Hematopoietic multipotent progenitor cell treated with erythropoietin and hydrocortisone succinate and interleukin-3 and kit ligand, for 6 days (in vitro differentiated cells): ENCODE measurements at places on chromosomes 13 and 19.

GRCh38 chr13:40984668-40985366 lies 34.3 kb downstream of the ELF1 start:
- peak; percentile 61 for DNase-seq

DNA sequence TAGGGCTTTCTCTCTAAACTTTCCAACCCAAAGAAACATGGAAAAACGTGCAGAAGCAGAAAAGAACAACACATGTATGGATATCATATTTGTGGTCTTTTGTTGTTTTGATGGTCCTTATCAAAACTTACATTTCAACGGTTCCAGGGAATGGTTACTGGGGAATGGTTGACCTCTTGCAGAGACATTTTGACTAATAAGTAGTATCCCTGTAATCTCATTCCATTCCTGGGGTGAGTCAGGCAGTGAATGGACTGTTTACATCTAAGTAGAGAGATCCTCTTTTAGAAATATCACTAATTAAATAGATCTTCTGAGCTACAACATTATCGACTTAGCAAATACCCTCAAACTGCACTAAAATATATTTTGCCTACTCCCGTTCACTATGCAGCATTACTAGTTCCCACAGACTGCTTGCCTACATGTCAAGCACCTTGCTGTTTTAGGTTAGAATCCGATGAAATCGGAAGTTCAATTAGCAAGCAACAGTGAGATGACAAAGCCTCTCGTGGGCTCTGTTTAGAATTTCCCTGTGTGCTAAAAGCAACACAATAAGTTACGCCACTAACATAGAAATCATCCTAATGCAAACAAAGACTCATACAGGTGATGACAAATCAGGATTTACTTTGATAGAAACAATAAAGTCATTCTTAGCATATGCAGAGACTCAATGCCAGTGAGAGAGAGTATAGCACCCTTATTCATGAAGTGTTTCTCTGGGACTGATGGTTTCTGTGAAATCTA lies 797.7 kb upstream of the ARGLU1 start:
- no peak for DNase-seq

- peak; percentile 0 for DNase-seq
These were observed 3.5 kb downstream of the SSBP4 start for GRCh38 chr19:18422530-18423191.

GRCh38 chr13:43816401-43816889 lies 29.7 kb upstream of the ENOX1 start:
- DNase-seq, result no peak

GRCh38 chr19:12639901-12640613 lies 26.5 kb downstream of the MAN2B1 start:
- peak; percentile 94 for DNase-seq

GRCh38 chr19:27654266-27654990 lies 1558.5 kb downstream of the UQCRFS1 start:
- DNase-seq, result no peak

DNA sequence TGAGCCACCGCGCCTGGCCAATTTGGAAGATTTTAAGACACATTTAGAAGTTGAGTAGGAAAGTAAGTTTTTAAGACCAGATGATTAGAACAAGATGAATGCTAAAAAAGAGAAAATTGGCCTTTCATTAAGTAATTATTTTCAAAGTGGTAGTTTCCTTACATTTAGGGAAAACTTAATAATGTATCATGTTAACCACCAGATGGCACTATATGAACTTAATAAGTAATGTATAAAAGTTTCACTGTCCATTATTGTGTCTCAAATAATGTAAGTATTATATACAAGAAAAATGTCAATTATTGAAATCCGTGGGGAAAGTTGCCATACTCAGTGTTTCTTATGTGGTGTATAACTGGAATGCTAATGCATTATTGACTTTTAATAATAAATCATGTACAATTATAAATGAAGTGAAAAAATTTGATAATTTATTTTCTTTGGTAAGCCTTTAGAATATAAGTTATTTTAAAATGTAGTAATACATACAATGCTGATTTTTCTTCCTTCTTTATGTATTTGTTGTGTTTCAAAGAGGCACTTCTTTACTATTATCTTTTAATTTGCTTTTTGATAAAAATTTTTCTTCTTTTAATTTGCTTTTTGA lies 29.2 kb downstream of the COG6 start:
- DNase-seq, result peak; percentile 92

DNA sequence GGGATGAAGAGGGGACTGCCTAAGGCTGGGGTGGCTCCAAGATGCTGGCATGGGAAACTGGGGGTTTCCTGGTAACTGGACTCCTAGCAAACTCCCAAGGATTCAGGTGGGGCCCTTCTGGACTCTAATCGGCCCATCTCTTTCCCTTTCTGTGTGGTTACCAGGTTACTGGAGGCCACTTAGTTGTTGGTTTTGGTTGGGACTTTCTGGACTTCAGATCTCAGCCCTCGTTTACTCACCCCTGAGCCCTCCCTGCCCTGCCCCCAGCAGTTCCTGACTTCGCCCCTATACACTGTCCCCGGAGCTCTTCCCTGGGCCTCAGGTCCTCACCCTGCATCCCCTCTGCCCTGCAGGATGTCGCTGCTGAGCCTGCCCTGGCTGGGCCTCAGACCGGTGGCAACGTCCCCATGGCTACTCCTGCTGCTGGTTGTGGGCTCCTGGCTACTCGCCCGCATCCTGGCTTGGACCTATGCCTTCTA lies 328 bp downstream of the CYP4F12 start:
- peak; percentile 32 for DNase-seq

- no peak for DNase-seq
These were observed 340.0 kb downstream of the SPRY2 start for GRCh38 chr13:80000684-80001509.

DNA sequence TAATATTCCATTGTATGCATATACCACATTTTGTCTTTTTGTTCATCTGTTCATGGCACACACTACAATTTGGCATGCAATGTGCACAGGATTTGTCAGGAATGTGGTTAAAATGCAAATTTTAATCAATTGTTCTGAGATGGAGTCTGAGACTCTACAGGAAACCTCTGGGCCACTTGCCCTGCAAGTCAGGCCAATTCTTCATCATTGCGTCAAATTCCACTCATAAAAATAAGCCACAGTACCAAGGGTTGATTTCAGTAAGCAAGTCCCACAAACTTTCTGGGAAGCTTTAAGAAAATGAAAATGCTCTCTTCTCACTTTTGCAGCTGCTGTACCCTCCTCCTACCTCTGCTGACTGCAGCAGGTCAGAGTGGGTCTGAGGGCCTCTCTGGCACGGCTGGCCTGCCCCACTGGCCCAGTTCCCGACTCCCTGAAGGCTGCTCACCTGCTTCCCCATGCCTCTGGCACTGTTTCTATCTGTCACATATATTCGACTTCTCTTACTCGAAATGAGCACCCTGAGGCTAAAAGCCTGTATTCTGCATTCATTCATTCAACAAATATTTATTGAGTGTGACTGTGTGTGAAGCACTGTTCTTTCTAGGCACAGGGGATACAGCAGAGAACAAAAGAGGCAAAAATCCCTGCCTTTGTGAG lies 83.8 kb upstream of the WASF3 start:
- DNase-seq, result no peak

GRCh38 chr13:41048640-41049039 lies 12.7 kb upstream of the WBP4 start:
- DNase-seq, result no peak

DNA sequence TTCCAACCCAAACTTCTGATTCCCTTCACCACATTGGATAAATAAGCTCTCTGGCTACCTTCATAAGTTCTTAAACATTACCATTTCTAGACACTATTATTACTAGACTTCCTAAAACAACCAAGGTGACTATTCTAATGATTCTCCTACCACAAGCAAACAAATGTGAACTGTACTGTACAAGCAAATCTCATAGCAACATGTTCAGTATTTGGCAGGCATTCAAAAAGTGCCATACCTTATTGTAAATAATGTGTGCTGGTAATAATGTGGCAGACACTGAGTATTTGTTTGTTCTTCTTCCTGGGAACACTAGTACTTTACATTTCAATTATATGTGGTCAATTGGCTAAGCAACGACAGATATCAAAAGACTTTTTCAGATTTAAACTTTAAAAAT lies 986.0 kb upstream of the SPRY2 start:
- DNase-seq, result no peak

- DNase-seq, result no peak
These were observed 680.4 kb upstream of the SPRY2 start for GRCh38 chr13:81021284-81021840.

- DNase-seq, result no peak
These were observed 127.2 kb upstream of the TSC22D1 start for GRCh38 chr13:44703371-44703770.

DNA sequence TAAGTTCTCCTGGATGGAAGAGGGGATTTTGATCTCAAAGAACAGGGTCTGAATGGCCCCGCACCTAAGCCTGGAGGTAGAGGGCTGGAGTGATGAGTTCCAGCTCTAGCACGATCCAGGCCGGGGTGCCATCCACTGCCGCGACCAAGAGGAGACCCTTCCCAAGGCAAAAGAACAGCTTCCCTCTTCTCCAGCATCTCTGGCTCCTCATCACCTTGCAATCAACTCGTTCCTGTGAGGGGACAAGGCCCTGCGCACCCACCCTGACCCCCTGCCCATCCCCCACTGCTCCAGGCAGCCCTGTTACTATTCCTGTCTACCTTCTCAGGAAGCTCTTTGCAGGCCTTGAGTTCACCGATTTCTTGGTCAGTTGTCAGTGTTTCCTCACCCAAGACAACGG lies 17.8 kb downstream of the COL4A1 start:
- no peak for DNase-seq

- no peak for DNase-seq
These were observed 6.5 kb upstream of the MIA start for GRCh38 chr19:40768869-40769268.

DNA sequence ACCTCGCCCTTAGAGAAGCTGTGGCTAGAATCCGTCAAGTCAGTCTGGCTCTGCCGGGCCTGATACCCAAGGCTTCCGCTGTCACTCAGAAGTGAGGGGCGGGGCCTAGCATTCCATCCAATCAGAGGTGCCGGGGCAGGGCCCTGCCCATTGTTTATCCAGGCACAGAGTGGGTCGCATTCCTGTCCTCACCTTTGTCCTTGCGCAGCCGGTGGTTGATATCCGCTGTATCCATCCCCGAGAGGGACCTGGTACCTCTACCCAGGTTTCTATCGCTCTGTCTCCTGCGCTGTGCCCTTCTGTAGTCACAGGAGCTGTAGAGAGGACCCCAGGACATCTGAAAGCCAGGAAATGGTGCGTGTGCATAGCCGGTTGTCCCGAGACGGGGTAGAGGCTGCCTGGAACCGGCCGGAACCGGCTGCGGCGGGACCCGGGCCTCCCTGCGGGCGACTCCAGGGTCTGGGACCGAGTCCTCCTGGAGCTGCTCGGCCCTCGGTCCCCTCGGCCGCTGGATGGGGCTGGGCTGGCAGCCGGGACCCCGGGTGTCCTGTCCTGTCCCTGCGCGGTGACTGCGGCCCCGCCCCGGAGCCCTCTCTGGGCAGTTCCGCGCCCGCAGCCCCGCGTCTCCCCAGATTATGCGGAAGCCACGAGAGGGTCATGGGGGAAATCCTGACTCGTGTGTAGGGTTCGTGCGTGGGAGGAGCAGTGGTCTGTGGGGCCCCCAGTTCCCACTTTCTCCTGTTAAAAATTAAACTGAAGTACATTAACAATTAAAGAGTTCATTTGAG lies at the start of gene ZNF763:
Gene ZNF763, plus strand, starts transcription at position 183 of the 788 bp plus-strand sequence. Its CDS starts 169 bp downstream, at position 352.
- DNase-seq, result peak; percentile 98

- no peak for DNase-seq
These were observed 40.7 kb upstream of the GPI start for GRCh38 chr19:34324320-34324719.

GRCh38 chr19:35462476-35462953 lies 14.5 kb downstream of the FFAR2 start:
- DNase-seq, result peak; percentile 60

- DNase-seq, result no peak
These were observed 13.2 kb upstream of the TNFRSF19 start for GRCh38 chr13:23557043-23557442.

DNA sequence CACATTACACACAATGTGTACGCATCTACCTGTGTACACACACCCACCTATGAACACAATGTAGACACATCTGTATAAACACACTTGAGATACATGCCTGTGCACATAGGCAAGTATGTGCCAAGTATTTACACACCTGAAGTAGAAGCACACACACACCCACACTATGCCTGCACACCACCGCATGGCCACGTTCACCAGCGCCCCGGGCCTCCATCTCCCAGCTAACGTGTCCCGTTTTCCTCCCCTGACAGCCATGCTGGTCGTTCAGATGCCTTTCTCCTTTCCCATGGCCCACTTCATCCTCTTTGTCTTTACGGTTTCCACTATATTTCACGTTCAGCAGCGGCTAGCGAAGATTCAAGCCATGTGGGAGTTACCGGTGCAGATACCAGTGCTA lies 6.9 kb downstream of the FUT2 start:
- no peak for DNase-seq

GRCh38 chr13:109198585-109198984 lies 569.2 kb downstream of the MYO16 start:
- no peak for DNase-seq

DNA sequence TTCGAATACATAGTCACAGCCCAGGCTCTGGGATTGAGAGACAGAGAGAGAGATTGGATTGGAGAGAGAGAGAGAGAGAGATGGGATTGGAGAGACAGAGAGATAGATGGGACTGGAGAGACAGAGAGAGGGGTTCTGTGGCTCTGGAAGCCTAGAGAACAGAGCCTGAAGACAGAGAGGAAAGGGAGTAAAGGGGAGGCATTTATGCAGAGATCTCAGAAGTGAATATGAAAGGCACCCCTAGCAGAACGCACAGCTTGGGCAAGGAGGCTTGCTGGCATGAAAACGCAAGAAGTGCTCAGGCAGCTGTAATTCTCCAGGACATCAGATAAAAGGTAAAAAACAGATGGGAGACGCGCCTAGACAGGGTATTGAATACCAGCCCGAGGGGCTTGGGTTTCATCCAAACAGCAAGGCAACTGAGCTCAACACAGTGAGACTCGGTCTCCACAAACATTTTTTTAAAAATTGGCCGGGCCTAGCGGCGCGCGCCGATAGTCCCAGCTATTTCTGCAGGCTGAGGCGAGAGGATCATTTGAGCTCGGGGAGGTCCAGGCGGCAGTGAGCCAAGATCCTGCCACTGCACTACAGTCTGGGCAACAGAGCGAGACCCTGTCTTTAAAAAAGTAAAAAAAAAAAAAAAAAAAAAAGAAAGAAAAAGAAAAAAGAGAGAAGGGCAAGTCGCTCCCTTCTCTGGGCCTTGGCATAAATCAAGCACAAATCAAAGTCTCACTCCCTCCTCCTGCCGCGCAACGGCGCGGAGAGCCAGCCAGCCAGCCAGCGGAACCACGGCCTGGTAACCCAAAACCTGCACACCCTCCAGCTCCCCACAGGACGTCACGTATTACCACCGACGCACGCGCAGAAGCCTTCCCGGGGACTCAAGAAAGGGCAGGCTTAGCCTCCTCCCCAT lies 774 bp upstream of the PPP2R1A start:
- DNase-seq, result peak; percentile 9

DNA sequence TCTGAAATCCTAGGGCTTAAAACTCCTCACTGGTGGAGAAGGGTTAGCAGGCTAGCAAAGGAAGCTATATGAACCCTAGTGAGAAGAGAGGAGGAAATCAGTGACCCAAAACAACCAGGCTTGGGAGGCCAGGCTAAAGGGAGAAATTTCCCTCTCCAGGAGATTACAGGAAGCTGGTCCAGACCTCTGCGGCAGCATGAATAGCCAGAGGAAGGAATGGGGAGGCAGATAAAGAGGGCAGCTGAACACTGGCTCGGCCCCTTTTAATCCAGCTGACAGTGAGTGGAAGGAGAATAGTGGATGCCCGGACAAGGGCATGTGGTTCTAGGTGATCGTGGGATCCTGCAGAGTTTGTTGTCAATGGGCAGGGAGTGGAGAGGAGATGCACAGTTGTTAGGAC lies 130.6 kb downstream of the COG6 start:
- no peak for DNase-seq

GRCh38 chr19:23956051-23956450 lies 41.4 kb downstream of the ZNF726 start:
- no peak for DNase-seq
